ENCODE measurements at places on chromosomes 3 and 15.

- no peak for DNase-seq
Observed at GRCh38 chr3:147529551-147529950, 120.4 kb downstream of the ZIC1 start.

- no peak for DNase-seq
Observed at GRCh38 chr3:78823859-78824258, 943.9 kb downstream of the ROBO1 start.

DNA sequence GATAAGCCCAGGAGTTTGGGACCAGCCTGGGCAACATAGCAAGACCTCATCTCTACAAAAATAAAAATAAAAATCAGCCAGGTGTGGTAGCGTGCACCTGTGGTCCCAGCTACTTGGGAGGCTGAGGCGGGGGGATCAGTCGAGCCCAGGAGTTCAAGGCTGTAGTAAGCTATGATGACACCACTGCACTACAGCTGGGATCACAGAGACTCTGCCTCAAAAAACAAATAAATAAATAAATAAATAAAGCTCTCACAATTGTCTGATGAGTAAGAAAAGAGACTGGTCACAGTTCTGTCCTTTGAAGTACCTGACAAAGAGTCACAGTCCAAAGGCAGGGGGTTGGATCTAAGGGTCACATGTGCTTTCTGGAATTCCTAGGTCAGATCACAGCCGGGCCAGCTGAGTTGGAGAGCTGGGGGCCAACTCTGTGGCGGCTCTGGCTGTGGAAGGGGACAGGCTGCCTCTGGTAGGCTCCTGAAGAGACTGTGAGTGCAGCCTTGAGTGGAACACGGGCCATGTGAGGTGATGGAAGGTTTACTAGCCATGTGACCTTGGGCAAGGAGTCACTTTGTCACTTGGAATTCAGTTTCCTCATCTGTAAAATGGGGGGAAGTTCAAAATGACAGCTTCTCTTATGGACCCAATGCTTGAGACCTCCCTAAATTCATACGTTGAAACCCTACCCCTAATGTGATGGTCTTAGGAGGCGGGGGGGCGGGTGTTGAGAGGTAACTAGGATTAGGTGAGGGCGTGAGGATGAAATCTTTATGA is 47.2 kb downstream of the WHAMM start:
- DNase-seq: no peak

DNA sequence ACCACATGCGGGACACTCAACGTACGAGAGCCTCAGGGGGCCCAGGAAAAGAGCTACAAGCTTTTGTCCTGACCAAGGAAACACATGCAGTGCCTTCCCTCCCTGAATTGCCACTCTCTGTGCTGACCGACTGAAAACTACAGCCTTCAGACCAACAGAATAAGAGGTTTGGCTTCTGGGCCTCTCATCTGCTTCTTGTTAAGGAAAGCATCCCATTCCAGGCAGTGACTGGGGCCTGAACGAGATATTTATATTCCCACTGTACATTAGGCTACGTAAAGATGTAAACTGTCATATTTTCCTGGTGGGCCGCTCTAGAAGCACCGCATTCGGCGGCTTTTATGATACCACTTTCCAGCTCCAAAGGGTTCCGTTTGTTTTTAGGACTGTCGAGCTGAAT is 208.9 kb upstream of the TPM1 start:
- no peak for DNase-seq

DNA sequence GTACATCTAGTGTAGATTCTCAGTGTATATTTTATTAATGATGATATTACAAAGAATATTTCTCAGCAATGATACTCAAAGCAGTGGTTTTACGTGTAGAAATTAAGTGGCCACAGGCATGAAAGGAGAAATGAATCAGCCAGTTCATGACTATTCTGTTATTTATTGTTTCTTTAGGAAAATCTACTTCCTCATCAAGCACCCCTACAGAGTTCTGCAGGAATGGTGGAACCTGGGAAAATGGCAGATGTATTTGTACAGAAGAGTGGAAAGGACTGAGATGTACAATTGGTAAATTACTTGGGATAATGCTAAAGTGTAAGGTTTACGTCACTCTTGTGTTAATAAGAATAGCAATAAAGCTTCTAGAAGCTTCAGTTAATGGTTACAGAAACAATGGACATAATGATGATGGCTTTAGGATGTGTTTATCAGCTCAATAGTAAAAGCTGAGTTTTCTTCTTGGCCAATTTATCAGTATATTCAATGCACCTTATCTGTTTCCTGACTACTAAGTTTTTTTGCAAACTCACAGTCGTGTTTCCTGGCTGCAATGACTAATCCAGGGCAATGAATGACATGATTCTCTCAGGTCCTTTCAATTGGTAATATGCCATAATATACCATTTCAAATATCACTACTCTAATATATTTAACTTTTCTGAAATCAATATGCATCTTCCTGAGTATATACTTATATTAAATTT is 20.2 kb downstream of the ADGRG7 start:
- DNase-seq: no peak

DNA sequence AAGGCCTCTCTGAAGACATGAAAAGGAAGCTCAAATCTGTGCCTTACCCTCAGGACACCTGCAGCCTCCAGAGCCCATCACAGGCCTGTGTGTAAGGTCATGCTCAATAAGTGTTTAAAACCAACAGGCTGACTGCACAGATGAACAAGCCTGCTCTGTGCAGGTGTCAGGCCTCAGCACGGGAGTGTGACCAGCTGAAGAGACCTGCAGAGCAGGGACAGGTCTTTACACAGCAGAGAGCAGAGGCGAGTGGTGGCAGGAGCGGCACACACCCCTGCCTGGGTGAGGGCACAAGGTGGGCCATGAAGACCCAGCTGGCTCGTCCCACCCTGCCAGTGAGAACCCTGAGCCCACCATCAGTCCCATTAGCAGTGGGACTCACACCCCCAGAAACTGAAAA is 56.9 kb downstream of the ROPN1B start:
- DNase-seq: no peak

DNA sequence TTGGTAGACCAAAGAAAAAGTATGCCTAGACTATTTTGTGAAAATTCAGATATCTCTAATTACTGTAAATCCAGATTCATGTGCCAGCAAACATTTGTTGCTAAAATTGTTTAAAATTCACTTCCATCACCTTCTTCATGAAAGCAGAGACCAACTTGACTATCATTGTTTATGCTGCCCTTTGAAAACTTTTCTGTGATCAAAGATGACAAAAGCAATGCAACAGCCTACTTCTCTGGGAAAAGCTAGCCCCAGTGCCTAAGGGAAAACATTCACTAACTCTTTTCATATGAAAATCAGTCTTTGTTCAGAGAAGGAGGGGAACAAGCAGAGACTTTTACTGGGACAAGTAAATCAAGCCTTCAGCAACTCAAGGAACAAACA is 178.0 kb upstream of the P2RY1 start:
- DNase-seq: no peak

DNA sequence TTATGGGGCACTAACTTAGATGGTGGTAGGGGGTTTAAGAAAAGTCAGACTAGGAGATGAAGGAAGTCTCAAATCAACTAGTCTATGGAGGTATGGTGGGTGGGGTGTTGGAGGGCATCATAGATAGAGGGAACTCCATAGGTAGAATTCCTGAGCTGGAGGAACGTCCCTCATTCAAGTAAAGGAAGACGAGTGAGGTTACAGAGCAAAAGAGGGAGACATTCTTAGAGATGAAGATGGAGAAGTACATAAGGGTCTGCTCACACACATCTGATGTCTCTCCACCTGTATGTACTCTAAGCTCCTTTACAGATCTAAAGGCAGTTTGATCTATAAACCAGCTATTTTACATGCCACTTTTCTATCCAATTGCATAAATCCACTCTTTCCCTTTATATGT is 1.4 kb downstream of the PLSCR1 start:
- DNase-seq: no peak

DNA sequence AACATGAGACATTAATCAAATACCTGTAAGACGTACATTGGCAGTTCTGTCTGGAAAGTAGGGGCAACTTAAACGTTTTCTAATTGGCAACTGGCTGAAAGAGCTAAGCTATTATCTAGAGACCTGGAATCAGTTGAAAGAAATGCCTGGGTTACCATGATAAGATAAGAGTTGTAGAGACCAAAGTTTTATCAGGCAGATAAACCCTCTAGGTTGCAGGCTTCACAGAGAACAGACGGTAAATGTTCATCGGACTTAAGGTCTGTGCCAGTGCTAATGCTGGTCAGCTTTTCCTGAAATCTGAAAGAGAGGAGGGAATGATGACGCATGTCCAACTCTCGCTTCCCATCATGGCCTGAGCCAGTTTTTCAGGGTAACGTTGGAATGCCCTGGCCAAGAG is 196.2 kb downstream of the ROBO2 start:
- DNase-seq: no peak

DNA sequence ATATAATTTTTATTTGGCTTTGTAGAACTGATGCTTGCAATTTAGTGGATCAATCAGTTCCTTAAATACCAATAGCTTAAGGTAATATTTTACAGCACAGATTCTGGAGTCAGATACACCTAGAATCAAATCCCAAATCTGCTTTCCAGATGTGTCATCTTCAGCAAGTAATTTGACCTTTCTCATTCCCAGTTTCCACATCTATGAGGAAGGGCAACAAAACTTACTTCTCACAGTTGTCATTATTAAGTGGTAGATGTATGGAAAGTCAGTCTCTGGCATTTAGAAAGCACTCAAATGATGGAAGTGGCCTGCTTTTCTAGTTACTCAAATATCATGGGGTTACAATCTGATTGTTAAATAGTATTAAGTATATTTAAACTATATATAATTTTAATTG is 767.0 kb downstream of the CADM2 start:
- DNase-seq: no peak

GRCh38 chr3:8624612-8625011 is 20.0 kb downstream of the SSUH2 start:
- no peak for DNase-seq

DNA sequence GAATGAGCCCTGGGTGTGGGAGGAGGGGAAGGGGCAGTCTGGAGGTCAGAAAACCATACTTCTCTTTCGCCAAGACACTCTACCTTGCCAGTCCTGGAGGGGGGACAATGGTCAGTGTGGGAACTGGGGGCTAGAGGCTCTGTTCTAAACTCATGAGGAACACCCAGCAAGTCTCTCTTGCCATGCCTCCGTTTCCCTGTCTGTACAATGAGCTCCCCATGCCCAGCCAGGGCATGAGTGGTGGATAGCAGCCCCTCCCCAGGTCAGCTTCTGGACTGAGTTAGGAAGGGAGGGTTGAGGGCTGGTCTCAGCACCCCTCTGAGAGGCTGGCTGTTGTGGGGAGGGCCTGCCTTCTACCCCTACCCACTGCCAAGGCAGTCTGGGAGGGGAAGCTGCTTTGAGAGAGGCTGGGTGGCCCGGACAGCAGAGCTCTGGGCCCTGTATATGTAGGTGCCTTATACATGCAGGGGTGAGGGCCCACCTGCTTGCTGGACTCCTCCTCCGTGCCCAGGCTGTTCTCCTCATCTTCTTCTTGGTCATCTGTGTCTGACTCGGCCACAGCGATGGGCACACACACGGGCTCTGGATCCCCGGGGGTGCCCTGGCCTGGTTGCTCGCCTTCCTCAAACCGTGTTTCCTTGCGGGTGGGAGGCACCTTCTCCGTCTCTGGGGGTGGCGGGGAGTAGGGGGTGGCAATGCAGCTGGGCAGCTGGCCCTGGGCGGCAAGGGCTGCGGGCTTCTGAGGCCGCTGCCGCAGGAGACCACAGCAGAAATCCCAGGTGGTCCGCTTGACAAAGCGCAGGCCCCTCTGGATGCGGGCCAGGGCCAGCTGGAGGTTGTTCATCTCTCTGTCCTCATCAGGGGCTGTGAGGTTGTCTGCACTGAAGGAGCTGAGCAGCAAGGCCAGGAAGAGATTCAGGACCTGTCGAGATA is 68.8 kb downstream of the SCN5A start:
- no peak for DNase-seq

- DNase-seq: no peak
Observed at GRCh38 chr15:49628379-49628778, 7.5 kb downstream of the DTWD1 start.

GRCh38 chr3:47405820-47406761 is 25.3 kb downstream of the PTPN23 start:
- DNase-seq: no peak

DNA sequence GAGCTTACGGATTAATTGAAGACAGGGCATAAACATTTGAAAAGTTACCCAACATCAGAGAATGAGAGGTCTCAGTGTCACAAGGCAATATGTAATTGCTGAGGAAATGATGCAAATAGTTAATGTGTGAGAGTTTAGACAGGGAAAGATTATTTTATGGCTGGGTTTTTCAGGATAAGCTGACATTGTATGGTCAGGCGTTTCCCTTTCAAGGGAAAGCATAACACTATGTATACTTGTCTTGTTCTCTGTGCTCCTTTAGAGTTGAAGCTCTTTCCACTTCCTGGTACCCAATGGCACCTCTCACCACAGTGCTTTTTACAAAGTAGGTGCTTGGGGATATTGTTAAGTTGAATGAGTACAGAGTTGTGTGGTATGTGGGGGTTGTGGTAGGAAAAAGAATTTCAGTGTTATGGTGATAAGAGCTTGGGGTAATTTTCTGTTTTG is 19.9 kb downstream of the IQGAP1 start:
- DNase-seq: no peak

- no peak for DNase-seq
Observed at GRCh38 chr3:173796890-173797289, 399.3 kb downstream of the NLGN1 start.

DNA sequence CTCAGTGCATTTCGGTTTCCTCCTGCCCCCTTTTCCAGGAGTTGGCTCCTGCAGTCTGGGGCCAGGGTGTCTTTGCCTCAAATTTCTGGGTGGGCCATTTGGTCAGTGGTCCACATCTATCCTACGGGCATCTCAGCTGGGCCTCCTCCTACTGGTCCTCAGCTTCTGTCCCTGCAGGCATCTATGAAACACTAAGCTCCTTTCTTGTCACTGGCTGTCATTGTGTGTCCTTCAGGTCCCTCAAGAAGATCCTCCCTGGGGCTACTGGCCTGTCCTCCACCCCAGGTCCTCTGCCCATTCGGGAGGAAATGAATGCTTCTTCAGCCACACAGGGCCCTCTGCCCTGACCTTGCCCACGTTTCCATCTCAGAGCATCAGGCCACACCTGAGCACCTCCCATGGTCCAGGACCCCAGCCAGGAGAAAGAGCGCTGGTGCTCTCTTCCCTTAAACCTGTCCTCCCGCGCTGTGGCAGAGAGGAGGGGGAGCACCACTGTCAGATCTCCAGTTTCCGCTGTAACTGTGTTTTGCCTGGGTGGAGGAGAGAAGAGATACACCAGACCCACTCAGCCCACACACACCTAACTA is 1.8 kb downstream of the PRR23E start:
- DNase-seq: no peak

All from activated CD4-positive, CD25-positive, alpha-beta regulatory T cell (primary cell).